Heart right ventricle (tissue), 16 donors: ENCODE measurements at places on chromosomes 2 and 18.

- DNase-seq, result no peak
These were observed 5.2 kb downstream of the CNDP2 start for GRCh38 chr18:74501386-74501785.

DNA sequence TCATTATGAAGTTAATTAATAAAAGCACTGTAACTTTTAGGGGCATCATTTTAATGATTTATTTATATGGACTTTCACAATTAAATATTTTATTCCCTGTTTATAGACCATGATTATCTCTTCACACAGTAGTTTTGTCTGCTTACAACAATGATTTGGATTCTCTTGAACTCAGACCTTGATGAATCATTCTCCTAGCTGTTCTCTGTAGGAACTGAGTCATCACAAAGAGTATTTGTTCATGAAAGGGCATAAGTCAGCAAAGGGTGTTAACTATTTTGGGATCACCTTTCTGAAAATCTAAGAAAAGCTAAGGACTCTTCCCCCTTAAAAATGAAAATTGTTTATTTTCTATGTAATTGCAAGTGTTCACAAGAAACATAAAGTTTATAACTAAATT is 461.1 kb upstream of the UBE2E3 start:
- no peak for DNase-seq

- DNase-seq, result no peak
These were observed 47.7 kb downstream of the PRKCE start for GRCh38 chr2:45699032-45699658.

GRCh38 chr2:68980956-68981355 is 6.5 kb downstream of the GKN1 start:
- DNase-seq, result no peak

- DNase-seq, result peak; percentile 63
These were observed 1.2 kb upstream of the CHMP1B start for GRCh38 chr18:11849841-11850634.

- no peak for DNase-seq
These were observed 310.5 kb downstream of the MYCN start for GRCh38 chr2:16250886-16251285.

- DNase-seq, result no peak
These were observed 76.6 kb upstream of the ITGA4 start for GRCh38 chr2:181380581-181380980.

DNA sequence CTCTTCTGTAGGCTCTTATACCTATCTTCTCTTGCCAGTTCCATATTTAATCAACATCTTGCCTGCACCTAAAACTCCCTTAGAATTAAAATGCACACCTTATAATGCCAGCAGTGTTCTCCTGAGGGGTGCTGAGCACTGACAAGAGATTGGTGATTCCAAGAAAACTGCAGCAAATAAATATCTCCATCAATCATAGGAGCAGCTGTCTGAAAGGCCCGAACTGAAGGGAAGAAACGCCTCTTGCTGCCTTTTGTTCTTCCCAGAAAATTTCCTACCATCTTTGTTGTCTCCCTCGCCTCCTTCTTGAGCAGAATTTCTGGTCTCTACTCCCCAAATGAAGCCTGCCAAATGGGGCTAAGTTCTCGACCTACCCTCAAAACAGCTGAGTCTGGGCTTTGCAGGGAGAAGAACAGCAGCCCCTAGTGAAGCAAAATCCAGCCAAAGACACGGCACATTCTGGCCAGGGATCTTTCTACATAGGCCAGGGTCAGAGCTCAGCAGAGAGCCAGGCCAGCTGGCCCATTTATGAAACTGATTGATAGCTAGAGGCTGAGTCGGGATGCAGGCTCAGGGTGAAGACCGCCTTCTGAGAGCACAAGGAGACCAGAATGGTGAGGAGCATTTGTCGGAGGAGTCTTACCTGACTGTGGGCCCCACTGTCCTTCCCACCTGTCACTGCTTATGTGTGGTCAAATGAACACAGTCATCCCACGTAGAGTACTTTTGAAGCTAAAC is 20.4 kb upstream of the TMEM247 start:
- no peak for DNase-seq
